GM12891 (cell line): ENCODE measurements at places on chromosomes 12 and 14.

DNA sequence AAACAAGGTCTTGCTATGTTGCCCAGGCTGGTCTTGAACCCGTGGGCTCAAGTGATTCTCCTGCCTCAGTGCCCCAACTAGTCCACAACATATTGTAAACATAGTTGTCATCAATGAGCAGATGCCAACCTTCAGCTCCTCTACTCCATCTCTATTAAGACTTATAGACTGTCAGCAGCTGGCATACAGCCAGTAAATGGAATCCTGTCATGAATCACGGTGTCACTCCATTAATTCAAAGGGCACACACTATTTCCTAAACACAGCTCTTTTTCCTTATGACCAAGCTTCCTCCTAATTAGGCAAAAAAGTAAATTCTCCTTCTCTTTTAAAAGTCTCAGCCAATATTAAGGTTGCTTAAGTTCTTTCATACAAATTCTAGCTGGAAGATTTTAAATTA, 111.2 kb downstream of the ITPR2 start:
- no peak for DNase-seq

DNA sequence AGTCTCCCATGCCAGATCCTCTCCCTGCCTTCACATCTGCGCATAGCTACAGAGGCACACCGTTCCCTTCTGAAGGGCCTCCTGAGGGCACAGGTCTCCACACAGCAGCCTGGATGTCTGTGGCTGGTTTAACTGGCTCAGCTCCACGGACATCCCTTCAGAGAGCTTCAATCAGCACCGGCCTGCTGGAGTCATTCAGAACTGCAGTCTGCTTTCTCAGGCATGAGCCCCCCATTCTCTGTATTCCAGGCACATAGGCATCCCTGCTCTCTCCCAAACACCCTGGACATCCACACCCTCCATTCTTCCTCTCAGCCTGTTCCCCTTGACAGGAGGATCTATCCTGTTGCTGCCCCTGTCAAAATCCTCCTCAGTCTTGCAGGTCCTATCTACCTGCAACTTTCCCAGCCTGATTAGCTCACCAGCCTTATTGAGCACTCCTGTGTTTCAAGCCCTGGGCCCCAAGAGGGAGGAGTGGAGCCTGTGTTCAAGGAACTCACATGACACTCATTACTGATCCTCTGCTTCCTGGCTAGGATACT, 2.9 kb upstream of the DHRS2 start:
- no peak for DNase-seq

GRCh38 chr14:93974833-93975232, 1.5 kb downstream of the ASB2 start:
- DNase-seq, result no peak

DNA sequence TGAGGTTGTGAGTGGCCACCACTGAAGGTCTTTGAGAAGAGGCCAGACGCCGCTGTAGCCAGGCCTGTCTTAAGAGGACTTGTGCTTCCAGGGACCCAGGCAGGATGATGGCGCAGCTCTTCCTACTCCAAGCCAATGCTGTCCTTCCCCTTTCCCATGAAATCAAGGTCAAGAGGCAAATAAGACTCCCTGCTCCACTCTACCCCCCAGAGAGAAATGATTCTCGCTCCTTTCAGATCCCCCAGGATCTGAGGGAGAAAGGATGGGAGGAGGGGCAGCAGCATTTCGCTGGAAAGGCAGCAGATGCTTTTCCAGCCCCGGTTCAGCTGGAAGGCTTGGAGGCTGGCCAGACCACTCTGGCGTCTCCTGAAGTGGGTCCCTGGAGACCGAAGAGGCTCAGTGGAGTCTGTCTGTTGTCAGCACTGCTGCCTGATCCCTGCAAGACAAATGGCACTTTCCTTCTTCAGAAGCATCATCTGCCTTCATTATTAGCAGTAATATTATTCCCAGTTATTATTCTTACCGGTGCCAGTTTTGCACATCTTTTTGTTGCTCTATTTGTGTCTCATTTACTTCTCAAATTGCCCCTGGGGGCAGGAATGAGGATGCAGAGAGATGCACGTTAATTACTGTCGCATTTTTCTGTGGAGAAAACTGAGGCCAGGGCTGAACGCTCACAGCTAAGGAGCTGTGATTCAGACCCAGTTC, 51.4 kb downstream of the C14orf132 start:
- no peak for DNase-seq

GRCh38 chr12:115362339-115362976, 678.5 kb upstream of the TBX3 start:
- no peak for DNase-seq

- DNase-seq, result no peak
Observed at GRCh38 chr14:90488256-90488655, 91.4 kb downstream of the CALM1 start.
